ENCODE measurements at places on chromosomes 16 and 17. TPM values are rescaled to one million over a fixed set of nuclear protein-coding genes. Genes with fewer than 3 reads are reported as not detected.

LGALS9B gene
- not detected for total RNA-seq

DNA sequence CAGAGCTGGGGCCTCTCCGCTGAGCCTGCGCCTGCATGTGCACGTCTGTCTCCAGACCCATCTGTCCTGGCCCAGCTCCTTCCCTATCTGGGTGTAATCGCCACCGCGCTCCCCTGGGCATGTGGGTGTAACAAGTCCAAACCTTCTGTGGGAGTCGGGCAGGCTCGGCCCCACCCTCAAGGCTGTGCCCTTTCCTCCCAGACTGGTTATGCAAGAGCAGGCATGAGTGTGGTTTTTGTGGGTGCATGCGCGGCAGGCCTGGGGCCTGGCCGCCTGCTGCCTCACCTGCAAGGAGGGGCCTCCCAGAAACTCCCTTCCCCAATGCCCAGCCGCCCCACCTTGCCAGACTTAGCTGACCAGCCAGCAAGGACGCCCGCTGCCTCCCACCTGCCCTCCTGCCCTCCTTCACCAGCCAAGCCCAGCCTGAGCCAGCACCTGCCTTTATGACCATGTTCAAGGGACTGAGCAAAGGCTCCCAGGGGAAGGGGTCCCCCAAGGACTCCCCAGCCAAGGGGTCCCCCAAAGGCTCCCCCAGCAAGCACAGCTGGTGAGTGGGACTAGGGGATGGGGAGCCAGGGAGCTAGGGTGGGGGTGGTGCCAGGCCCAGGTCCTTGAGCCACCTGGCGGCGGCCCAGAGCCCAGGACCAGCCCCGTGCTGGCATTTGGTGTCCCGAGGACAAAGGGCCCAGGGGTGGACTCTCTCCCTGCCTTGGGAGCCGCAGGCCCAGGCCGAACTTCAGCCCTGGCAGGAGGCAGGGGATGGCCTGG, at the start of gene EVPLL:
EVPLL (plus strand) TSS at position 342 of the 768 bp plus-strand sequence. CDS start 3,160 bp downstream, outside the sequence.
- no peak for DNase-seq

- DNase-seq: no peak
Observed at GRCh38 chr17:70804161-70804560, 634.8 kb downstream of the KCNJ2 start.

BAHCC1 gene
- total RNA-seq: 57.4 TPM

- DNase-seq: no peak
Observed at GRCh38 chr16:85279402-85279801, 167.1 kb upstream of the CIBAR2 start.

GRCh38 chr17:42578282-42578869, 847 bp upstream of the PSMC3IP start:
- DNase-seq: peak; percentile 77

VAT1 gene
- total RNA-seq: 115 TPM

DNA sequence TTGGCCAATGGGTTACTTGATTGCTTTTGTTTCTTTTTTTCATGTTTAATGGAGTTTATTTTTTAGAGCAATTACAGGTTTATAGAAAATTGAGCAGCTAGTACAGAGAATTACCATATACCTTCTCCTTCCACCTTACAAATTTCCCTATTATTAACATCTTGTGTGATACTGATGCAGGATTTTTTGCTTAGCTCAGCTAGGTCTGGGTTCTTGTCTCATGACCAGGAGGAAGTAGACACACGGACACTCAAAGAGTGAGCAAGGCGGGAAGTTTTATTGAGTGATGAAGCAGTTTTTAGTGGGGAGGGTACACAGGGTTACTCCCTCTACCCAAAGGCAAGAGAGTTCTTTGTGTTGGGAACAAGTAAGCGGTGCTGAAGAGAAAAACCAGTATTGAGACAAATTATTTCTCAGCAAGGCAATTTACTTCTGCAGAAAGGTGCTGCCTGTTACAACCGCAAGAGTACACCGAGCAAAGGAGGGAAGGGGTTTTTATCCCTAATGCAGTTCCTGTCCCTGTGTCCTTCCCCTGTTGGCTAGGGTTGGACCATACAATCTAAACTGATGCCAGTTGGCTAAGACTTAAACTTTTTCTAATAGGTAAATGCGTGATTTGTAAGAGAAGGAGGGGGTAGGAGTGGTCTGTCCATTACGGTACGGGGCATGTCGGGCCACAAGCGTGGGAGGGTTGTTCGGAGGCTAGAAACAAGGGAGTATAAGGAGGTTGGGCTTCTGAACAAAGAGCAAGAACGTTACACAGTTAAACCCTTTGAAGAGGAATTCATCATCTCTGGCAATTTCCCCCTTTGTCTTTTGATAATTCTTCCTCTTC, 26.9 kb downstream of the SEC14L1 start:
- DNase-seq: no peak

DNA sequence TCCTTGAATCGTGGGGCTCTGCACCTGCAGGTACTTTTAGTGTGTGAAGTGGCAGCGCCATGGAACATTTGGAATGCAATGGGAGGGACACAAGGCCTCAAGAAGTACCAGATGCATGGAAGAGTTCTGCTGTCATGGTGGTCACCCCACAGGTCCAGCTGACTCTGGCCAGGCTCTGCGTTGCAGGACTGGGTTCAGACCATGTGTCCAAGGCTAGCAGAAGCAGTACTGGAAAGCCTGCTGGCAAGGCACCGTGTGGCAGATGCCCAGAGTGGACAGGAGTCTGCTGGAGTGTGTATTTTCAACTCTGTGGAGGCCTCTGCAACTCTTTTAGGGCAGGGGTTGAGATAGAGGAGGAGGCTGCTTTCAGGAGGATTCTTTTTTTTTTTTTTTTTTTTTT, 2.1 kb downstream of the PIPOX start:
- no peak for DNase-seq

- DNase-seq: no peak
Observed at GRCh38 chr16:72937916-72938794, 109.8 kb downstream of the ZFHX3 start.

TBC1D3C gene
- total RNA-seq: not detected

ANKRD40CL gene
- total RNA-seq: not detected

GRCh38 chr16:55462241-55462640, 16.8 kb upstream of the MMP2 start:
- no peak for DNase-seq

- no peak for DNase-seq
Observed at GRCh38 chr17:45168991-45169752, 7.5 kb downstream of the HEXIM2 start.

DNA sequence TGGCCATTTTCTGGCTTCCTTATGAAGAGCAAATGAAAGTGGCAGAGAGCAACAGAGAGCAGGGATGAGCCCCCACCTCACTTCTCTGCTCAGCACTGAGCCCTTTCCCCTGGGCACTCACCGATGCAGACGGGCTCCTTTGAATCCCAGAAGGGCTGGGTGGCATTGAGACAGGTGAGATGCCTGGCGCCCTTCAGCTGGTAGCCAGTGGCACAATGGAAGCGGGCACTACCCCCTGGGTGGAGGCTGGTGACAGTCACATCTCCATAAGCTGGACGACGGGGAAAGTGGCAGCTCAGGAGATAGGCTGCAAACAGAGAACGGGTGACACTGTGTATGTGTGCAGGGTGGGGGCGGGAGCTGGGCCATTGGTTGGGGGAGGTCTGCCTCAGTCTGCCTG, 12.5 kb upstream of the PHF12 start:
- DNase-seq: no peak

AGRP gene
- total RNA-seq: not detected

GRCh38 chr16:593406-593805, 3.5 kb downstream of the RAB40C start:
- no peak for DNase-seq

FBXL16 gene
- total RNA-seq: 3.0 TPM

GRCh38 chr16:51884773-51885172, 662.2 kb downstream of the TOX3 start:
- DNase-seq: no peak

DNA sequence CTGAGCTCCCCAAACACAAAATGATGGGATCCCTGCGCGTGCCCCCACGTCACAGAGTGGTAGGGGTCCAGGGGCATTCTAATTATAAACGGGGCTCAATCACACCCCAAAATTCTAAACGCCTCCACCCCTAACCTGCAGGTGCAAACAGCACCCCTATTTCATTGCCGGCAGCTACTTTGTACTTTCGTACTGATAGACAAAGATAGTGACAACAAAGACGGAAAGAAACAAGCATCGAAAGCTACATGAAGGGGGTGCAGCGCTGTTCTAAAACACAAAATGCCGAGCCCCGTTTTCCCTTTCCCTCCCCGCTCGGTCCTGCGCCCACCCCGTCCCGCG, 13.9 kb downstream of the MIS12 start:
- DNase-seq: no peak

DNA sequence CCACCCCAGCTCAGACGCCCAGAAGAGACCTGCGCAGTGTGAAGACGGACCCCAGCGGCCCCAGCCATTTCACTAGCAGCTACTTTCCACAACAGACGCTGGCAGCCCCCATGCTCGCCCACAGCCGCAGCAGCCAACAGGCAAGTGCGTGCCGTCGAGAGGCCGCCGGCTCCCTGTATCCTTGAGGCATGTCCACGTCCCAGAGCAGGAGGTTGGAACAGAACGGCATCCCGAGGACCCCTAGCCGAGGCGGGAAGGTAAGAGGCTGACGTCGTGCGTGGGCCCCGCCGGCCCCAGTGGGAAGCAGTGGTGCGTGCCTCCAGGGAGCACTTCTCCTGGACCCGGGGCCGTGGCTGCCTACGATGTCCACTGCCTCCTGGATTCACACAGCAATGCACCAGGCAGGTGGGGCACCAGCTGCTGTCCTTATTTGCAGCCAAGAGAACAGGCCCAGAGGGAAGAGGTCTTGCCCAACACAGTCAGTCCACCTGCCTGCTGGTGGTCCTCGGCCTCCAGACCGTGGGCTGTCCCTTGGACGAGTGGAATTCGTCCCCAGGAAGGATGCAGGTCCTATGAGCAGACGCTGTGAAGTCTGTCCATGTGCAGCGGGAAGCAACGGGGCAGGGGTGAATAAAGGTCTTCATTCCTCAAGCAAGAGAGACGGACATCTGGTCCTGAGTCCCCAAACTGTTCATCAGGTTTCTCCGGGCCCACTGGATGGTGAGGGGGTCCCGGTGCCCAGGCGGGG, 38.5 kb downstream of the SLC7A5 start:
- DNase-seq: no peak

Data from neural crest cell (in vitro differentiated cells).